ENCODE measurements at places on chromosomes 4 and X.

- DNase-seq, result no peak
These were observed 108.3 kb upstream of the KLHL4 start for GRCh38 chrX:87409113-87409841.

DNA sequence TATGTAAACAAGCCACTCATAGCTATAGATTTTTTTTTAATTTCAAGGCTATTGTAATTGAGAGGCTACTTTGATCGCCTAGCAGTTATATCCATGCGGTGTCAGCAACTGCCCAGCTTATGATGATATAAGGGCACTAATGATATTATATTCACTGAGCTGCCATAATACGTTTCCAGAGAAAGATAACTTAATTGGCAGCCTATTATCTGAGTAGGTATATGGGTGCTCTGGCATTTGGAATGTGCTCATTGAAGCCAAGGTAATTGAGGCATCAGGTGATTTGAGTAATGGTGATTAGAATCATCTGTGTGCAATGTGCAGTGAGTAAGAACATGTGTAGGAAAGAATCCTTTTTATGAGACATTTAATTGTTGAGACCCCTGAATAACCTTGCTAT lies 490.0 kb downstream of the CENPC start:
- no peak for DNase-seq

DNA sequence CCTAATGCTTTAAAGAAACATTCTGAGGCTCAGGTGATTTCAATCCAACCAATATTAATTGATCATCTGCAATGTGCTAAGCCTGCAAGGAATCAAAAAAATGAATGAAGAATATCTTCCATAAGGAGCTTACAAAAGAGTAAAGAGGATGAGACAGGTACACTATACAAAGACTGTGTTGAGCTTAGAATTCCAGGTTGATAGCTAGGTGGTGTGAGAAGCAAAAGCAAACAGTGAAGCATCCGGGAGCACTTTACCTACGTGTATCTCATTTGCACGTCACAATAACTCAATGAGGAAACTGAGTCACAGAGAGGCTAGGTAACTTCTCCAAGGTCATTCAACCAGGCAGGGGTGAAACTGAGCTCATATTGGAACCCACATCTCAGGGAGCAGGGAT lies 37.1 kb downstream of the FAM114A1 start:
- DNase-seq, result no peak

DNA sequence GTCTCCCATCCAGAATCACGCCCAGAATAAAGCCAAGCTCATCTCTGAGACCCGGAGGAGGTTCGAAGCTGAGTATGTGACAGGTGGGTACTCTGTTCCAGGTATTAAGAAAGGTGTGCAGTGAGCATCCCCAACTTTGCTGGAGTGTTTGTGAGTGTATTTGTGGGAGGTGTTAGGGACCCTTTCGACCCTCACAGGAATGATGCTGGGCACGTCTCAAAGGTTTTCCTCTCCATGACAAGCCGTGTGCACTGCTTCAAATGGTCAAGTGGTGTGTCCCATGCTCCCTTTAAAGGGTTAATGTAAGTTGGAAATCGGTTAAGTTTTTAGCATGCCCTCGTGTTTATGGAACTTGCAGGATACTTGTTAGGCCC lies 442 bp downstream of the MOSPD2 start:
- no peak for DNase-seq

GRCh38 chrX:69179380-69179911 lies 14.2 kb upstream of the PJA1 start:
- DNase-seq, result no peak

- DNase-seq, result no peak
These were observed 176.5 kb upstream of the CLNK start for GRCh38 chr4:10861036-10861435.

DNA sequence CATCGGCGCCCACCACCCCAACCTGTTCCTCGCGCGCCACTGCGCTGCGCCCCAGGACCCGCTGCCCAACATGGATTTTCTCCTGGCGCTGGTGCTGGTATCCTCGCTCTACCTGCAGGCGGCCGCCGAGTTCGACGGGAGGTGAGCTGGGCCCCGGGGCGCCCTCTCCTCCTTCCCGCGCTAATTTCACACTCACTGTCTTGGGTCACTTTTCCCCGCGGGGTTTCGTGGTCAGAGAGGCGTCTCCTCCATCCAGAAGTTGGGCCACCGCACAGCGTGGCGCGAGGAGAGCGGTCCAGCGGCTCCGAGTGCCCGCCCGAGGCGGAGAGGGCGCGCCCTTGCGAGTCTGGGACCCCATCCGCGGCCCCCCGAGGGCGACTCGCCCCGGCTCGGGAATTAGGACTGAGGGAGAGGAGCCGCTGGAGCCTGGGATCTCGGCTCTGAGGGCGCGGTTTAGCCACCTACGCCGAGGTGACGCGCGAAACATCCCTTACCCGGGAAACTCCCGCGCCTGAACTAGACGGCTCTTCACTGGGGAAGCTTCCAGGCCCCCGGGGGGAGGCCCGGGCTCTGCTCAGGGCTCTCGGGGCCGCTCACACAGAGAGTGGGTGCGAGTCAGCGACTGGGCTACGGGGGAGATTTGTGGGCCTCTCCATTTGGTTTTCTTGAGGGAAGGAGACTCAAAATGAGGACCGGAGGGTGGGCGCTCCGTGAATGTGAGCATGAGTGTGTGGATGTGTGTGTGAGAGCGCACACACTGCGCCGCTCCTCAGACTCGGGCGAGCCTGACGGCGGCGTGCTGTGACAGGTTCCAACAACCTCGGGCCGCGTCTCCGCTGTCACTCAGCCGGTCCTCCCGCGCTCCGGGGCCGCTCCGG lies 551 bp downstream of the NPNT start:
- no peak for DNase-seq

DNA sequence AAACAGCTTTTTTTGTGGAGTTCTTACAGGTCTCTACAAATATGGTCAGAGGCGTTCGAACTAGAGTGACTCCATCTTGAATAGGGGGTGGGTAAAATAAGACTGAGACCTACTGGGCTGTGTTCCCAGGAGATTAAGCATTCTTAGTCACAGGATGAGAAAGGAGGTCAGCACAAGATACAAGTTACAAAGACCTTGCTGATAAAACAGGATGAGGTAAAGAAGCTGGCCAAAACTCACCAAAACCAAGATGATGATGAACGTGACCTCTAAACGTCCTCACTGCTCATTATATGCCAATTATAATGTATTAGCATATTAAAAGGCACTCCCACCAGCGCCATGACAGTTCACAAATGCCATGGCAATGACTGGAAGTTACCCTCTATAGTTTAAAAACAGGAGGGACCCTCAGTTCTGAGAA lies 42.8 kb upstream of the SPP1 start:
- no peak for DNase-seq
